GM12865 (cell line): ENCODE measurements at places on chromosomes 4 and X.
A peak's percentile ranks its signal among the peaks of the same experiment; 100 is the strongest.

DNA sequence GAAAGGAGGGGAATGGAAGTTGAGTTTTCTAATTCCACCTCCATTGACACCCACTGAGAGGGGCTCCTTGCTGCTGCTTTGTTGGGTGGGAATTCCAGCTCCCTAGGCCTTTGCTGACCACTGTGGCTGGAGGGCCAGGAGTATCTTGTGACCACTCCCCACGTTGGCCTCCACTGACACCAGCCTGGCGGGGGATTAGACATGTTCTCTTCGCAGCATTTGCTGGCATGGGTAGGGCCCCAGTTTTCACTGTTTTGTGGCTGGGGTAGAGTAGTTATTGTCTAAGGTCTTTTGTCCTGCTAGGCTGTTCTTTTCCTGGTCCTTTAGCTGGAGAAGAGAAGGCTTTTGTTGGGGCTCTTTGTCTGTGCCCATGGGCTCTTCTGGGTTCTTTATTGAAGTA lies 116.7 kb downstream of the CDKL5 start:
- DNase-seq = no peak

- no peak for DNase-seq
Measured at GRCh38 chr4:72842323-72842722, 227.2 kb downstream of the COX18 start.

GRCh38 chr4:126939401-126939800 lies 693.4 kb upstream of the INTU start:
- DNase-seq = no peak

DNA sequence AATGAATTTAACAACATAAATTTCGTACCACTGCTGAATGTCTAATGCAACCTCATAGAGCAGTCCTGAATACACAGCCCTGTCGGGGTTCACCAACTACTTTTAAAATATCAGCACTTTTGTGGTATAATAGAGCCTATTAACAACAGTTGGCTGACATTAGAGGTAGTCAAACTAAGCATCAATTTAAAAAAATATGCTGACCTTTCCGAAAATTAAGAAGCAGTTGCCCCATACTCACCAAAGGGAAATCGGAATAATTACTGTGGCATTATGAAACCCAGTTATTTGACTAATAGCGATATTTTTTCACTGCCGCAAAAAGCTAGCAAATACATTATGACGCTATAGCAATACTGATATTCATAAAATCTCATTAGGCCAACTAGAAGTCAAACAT lies 273.5 kb upstream of the PPARGC1A start:
- DNase-seq = no peak

DNA sequence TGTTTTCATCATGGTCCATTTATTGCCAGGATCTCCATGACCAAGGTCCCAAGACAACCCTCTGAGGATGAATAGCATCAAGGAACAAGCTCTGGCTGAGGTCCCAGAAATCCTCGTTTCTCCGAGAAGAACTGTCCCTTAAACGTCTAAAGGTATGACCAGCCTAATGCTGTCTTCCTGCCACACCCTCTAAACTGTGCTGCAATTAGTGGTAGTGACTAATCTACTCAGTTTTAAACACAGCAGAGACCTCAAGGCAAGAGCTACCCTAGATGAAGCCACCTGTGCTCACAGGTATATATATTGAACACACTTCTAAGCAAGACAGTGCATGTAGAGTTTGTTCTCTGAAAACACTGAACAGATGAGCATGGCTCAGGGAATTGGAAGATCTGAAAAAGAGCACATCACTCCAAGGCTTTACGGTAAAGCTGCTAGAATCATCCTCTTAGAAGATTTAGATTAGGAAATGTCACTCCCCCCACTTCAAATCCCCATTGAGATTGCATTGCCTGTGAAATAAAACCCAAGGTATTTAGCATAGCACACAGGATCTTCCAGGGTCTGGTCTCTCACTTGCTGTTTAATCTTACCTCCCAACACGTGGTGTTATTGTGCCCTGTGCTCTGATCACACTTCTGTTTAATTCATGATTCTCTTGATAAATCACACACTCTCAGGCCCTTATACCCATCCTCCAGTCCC lies 173.9 kb upstream of the VCX3A start:
- no peak for DNase-seq

- DNase-seq = no peak
Measured at GRCh38 chr4:87523307-87523706, 5.9 kb downstream of the SPARCL1 start.

DNA sequence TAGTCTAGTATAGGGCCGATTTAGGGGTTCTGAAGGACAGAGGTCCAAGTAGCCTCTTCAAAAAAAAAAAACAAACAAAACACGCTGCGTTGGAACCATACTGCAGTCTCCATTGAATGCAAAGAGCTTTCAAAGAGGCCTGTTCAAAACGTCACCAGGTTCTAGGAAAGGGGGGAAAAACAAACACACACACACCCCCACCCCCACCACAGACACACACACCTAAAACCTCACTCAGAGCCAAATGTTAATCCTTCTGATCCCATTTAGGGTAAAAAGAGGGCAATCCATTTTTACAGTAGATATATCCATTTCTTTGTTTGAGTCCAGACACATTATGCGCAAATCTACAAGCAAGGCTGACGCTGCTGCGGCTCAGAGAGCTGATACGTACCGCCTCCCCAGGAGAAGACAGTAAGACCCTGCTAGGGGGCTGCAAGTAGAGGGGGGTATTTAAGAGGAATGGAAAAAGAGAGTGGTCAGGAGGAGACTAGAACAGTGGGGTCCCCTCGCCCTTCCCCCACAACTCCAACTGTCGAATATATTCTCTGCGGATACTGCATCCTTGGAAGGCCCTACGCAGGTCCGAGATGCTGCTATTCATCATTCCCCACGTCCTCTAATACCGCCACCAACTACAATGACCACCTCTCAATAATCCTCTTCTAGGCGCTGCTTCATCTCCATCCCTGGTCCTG lies 1.3 kb downstream of the NKRF start:
- no peak for DNase-seq

GRCh38 chr4:104393655-104394324 lies 100.9 kb downstream of the CXXC4 start:
- no peak for DNase-seq

DNA sequence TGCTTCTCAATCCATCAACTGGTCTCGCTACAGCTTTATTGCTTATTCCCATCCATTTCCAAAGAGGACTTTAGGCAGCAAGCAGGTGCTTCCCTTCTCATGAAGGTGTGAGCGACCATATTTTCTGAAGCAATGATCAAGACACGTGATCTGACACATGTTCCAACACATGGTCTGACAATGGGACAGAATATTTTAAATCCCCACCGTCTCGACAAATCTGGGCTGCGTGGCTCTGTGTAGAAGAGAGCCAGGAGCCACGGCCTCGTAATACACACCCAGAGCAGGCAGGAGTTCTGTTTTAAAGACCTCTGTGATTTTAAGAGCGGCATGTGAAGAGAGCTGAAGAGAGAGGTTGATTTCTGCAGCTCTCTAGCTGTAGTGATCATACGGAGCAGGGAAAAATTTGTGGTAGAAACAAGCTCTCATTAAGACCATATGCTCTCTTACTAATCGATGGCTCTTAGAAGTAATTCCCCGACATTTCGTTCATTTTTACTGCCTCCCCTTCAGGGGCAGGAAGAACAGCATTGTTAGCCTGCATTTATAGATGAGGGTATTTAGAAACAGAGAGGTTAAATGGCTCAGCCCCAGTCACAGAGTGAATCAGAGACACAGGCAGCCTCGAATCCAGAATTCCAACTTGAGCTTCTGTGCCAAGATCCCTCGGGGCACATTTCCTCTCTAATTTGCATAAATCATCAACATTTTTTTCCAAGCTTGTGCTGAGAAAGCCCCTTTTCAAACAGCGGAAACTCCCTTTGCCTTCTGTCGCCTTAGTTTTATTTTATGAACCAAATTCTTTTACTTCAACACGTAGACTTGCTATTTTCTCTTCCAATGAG lies 91.0 kb upstream of the BCOR start:
- DNase-seq = peak; percentile 19

GRCh38 chr4:169269916-169270809 lies 593 bp downstream of the SH3RF1 start:
- peak; percentile 76 for DNase-seq

- no peak for DNase-seq
Measured at GRCh38 chr4:153655928-153656327, 28.2 kb upstream of the TLR2 start.

DNA sequence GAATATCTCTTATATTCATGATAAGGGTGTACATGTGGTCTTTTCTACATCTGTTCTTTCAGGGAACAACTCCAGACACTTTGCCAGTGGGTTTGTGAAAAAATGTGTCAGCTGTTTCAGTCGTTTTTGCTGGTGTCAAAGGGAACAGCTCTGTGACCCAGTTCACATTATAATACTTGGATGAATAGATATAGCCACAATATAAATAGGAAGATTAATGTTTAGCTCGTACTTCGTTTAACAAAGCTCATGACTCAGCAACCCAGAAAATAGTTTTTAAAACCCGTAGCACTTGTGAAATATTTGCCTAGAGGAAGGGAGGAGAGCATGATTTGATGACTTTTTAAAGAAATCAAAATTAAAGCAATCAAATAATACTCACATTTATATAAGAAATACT lies 7.9 kb downstream of the LIAS start:
- DNase-seq = no peak

DNA sequence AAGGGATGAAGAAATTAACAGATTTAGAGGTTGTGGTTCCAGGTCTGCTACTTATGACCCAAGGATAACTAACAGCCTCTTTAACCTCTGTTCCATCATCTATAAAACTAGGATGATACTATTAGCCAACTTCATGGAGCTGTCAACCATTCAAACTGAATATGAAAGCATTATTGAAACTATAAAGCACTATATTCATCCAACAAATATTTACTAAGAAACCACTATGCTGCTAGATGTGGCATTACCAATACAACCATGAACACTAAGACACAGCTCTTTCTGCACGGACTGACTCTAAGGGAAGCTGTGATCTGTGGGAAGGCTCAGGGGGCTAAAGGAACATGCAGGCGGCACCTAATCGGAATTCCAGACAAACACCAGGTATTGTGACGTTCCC lies 66.0 kb downstream of the APBB2 start:
- DNase-seq = peak; percentile 31

GRCh38 chr4:8675383-8675782 lies 82.8 kb downstream of the CPZ start:
- no peak for DNase-seq

GRCh38 chr4:13289391-13289790 lies 194.7 kb downstream of the RAB28 start:
- no peak for DNase-seq
